ENCODE measurements at places on chromosomes 13 and 19. TPM values are rescaled to one million over a fixed set of nuclear protein-coding genes. Genes with fewer than 3 reads are reported as not detected.

B3GNT3 gene
- not detected for total RNA-seq

ZNF296 gene
- 5.4 TPM for total RNA-seq

ATP8B3 gene
- total RNA-seq, result 23.3 TPM

SIGLEC11 gene
- total RNA-seq, result not detected
